Smooth muscle cell of the brain vasculature (primary cell): ENCODE measurements at places on chromosomes 13 and 19.

- no peak for DNase-seq
Observed at GRCh38 chr13:87669379-87669978, 1.7 kb upstream of the SLITRK5 start.

DNA sequence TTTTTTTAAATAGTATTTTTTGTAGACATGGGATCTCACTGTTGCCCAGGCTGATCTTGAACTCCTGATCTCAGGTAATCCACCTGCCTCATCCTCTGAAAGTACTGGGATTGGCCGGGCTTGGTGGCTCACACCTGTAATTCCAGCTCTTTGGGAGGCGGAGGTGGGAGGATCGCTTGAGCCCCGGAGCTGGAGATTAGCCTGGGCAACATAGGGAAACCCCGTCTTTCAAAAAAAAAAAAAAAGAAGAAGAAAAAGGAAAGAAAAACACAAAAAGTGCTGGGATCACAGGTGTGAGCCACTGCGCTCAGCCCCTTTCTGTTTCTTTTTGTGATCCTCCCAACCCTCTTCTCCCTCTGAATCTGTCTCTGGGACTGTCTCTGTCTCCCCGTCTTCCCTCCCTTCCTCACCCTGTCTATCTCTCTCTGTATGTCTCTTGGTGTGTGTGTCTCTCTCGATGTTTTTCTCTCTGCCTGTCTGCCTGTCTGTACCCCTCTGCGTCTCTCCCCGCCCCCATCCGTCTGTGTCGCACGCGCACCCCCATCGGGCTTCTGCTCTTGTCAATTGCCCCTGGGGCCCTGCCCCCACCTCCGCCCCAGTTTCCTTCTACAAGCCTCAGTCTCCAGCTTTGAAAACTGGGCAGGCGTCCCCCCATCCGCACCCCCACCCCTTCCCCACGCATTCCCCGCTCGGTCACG is 540 bp upstream of the ZFP36 start:
- DNase-seq: no peak

DNA sequence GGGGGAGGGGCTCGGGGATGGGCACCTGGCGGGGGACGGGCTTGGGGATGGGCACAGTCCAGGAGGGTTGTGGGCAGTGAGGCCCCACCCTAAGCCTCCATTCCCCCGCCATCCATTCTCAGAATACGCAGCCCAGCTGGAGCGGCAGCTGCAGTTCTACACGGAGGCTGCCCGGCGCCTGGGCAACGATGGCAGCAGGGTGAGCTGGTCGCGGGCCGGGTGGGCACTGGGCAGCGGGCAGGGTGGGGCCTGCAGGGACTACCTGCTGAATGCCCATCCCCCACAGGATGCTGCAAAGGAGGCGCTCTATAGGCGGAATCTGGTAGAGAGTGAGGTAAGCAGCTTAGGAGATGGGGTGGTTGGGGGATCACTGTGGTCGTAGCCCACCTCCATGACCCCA is 8.3 kb downstream of the PODNL1 start:
- no peak for DNase-seq

GRCh38 chr13:93079294-93079693 is 147.3 kb upstream of the GPC6 start:
- no peak for DNase-seq

- peak; percentile 49 for DNase-seq
Observed at GRCh38 chr19:52993342-52994178, 20.2 kb upstream of the ERVV-1 start.

- no peak for DNase-seq
Observed at GRCh38 chr13:97932647-97933046, 20.8 kb upstream of the IPO5 start.
